ENCODE measurements at places on chromosomes 1 and 21.

GRCh38 chr1:76269155-76269554 lies 194.6 kb downstream of the ST6GALNAC3 start:
- DNase-seq: no peak

DNA sequence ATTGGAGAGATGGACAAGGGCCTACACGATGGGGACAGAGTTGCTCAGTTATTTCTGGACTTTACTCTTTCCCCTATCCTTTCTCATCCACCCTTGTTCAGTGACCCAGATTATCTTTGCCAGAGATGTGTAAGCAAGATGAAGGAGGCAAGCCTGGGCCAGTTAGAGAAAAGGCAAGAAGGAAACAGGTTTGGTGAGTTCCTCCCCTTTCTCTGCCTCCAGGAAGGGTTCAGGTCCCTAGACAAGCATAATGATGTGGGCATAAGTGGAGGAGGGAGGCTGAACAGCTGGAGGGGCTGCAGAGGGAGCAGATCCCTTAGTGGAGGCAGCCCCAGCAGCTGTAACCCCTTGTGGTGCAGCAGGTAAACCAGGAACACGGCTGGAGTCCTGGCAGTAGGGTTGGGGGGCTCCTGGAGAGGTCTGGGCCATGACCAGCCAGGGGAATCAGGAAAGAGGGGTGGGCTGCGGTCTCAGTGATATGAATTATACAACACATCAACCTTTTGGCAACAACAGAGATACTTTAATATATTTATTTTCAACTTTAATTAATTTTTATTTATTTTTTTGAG lies 9.2 kb upstream of the CDC42 start:
- DNase-seq: no peak

DNA sequence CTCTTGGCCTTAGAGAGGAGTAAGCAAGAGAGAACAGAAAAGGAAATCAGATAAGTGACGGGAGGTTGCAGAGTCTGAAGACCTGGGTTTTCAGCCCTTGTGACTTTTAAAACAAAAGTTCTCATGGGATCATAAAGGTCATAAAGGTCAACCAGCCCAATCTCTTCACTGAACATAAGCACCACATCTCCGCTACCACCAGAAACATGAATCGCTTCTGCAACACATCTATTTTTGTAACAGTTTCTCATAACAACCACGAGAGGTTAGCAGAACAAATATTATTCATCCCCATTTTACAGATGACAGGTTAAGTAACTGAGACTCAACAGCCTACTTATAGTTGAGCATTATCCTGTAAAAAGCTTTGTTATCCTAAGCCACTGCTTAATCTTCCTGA lies 5.9 kb downstream of the TRAPPC3 start:
- DNase-seq: no peak

DNA sequence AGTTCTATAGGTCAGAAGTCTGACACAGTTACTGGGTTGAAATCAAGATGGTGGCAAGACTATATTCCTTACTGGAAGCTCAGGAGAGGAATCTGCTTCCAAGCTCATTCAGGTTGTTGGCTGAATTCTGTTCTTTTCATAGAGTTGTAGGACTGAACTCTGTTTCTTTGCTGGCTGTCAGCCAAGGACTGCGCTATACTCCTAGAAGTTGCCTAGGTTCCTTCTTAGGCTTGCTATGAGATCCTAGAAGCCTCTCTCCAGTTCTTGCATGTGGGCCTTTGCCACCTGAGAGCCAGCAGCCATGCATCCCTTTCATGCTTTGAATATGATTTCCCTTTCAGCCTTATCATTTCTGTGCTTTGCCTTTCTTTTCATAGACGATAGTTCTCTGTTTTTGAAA lies 176.4 kb downstream of the RPS6KC1 start:
- no peak for DNase-seq

GRCh38 chr1:158149175-158149574 lies 31.5 kb upstream of the CD1D start:
- DNase-seq: no peak

DNA sequence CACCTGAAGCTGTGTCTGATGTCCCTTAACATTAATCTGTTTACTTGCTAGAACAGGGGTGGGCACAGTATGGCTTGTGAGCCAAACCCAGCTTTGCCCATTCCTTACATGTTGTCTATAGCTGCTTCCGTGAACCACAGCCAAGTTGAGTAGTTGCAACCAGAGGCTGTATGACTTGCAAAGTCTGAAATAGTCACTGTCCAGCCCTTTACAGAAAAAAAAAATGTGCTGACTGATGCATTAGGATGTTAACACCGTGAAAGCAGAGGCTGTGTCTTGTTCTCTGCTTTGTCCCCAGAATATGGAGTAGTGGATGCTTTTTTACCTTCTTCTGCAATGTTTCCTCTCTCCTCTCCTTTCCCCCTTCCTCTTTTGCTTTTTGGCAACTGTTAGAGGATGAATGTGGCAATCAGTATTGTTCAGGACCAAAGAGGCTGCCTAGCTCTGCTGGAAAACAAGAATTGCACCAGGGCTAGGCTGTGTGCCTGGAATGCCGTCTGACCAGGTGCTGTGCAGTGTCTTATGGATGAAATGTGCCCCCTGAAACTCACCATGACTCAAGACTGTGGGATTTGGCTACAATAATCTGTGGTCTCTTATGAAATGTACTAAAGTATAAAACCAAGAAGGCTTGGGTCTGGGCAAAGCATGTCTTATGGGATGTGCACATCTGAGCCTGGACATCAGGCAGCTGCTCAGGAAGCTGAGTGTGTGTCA lies 79.6 kb upstream of the GCLM start:
- DNase-seq: no peak

DNA sequence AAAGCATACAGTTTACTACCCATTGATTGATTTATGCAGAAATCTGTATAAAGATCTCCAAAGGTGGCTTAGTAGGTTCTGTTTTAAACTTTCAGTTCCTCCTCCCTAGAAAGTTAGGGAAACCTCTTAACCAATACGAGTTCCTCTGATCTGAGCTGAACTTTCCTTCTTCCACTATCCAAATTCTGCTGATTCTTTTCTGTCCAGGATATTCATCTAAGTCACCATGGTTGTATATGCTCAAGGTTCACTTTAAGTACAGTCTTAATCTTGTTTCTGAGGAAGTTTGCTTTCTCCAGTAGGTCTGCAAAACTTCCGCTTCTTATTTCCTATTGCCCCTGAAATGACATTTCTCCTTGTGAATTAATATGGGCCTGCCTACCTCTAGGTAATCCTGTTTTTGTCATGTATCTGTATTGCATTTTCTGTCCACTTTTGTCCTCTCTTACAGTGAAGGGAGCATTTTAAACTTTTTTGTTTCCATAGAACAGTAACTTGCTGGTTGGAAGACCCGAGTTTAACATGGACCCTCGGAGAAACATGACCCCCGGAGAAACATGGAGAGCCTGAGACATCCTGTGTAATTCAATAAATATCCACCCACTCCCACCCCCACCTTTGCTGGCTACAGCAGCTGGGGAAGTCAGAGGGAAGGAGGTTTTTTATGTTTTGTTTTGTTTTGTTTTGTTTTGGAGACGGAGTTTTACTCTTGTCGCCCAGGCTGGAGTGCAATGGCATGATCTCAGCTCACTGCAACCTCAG lies 16.7 kb upstream of the TUT4 start:
- DNase-seq: no peak

- DNase-seq: no peak
Observed at GRCh38 chr1:183827801-183828200, 22.9 kb downstream of the RGL1 start.

GRCh38 chr1:177270863-177271262 lies 100.1 kb downstream of the BRINP2 start:
- DNase-seq: no peak

DNA sequence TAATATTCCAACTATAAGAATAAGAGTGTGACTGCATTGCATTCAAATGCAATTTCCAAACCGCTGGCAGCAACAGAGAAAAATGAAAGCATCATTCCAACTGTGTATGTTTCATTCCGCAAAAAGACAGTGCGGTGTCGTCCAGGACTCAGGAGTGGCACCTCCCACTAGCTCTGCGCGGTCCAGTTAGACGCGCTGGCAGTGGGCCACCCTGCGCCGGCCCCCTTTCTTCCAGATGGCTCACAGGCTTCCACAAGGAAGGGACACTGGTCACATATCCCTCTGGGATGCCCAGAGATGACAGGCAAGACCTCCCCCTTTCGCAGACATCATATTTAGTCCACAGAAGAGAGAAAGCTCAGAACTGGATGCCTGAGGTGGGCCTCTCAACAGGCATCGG lies 11.9 kb downstream of the WRAP73 start:
- DNase-seq: peak; percentile 19

GRCh38 chr1:103194060-103194459 lies 85.7 kb upstream of the COL11A1 start:
- DNase-seq: no peak

GRCh38 chr1:100323419-100324106 lies 28.7 kb upstream of the CDC14A start:
- no peak for DNase-seq

- no peak for DNase-seq
Observed at GRCh38 chr1:203663294-203663693, 36.7 kb downstream of the ATP2B4 start.

DNA sequence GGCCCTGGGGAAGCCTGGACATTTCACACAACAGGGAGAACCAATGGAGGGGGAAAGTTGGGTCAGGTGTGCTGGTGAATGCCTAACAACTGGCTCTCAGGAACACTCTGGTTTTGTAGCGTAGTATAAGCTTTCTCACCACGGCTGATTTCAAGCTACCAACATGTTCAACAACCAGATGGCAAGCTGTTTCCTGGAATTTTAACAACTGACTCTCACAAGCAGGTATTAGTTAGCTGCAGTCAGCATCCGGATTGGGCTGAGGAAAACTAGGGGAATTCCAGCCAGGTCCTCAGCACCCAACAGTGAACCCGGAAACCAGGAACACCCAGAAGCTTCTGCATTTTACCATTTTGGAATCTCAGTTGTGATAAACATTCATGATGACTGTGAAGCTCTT lies 162.3 kb upstream of the CAMK1G start:
- DNase-seq: no peak

GRCh38 chr1:200437556-200438203 lies 27.8 kb upstream of the ZNF281 start:
- no peak for DNase-seq

GRCh38 chr1:28096210-28097099 lies 8.0 kb upstream of the EYA3 start:
- DNase-seq: no peak

Measured in activated naive CD8-positive, alpha-beta T cell treated with anti-CD3 and anti-CD28 coated beads, Interleukin-2, amount 10 ng/mL, durations not matched to agents 7 days and 5 days (primary cell).